Left kidney (tissue), 8 donors: ENCODE measurements at places on chromosomes 3 and 15. TPM values are rescaled to one million over a fixed set of nuclear protein-coding genes. Genes with fewer than 3 reads are reported as not detected.

CPN2 gene
- polyA plus RNA-seq: 0.80 TPM

NOX5 gene
- polyA plus RNA-seq: 1.5 TPM

NR1D2 gene
- 50.2 TPM for polyA plus RNA-seq

MAGI1 gene
- polyA plus RNA-seq: 32.7 TPM

ERICH6 gene
- 1.0 TPM for polyA plus RNA-seq

DPPA2 gene
- 1.0 TPM for polyA plus RNA-seq

CORO2B gene
- polyA plus RNA-seq: 23.0 TPM

DNA sequence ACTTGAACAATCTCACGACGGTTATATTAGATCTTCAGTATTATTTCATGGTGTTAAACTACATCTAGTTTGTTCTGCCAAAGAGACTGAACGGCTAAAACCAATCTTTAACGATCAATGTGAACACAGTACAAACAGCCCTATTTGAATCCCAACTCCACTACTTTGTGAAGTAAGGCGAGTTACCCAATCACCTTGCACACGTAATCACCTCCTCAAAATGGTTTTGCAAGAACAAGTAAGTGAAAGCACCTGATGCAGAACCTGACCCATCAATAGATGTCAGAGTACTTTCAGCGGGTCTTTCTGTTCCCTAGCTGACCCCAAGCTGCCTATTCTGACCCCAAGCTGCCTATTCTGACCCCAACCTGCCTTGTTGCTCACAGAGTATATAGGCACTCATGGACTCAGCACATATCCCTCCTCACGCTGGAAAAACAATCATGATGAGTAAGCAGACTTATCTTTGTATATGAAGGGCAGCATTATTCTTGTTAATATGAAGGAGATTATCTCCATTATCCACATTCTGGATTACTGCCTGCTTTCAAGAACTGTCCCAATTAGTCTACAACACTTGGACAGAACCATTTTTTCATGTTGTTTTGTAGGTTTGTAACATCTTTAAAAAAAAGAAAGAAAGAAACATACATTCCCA is 3.7 kb downstream of the KPNA1 start:
- no peak for DNase-seq

DNA sequence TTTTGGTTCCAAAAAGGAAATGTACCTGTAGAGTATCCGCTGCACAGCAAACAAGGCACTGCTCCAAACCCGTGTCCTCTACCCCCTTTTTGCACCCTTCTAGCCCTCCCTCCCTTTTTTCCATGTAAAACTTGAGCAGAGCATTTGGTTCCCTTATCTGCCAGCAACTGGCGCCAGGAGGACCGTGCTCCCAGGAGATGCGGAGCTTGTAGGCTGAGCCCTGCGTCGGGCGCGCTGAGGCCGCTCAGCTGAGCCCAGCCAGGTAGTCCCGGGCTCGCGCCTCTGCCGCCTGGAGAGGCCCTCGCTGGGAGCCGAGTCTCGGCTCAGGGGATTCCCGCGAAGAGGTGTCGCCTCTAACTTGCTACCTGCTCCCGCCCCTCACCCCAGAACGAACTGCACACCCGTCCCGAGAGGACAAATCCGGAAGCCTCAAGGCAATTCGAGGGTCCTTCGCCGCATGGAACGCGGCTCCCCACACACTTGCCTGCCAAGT is 575 bp downstream of the TRPM7 start:
- peak; percentile 46 for DNase-seq

GRCh38 chr3:137121704-137122314 is 164.0 kb downstream of the IL20RB start:
- peak; percentile 33 for DNase-seq

DNA sequence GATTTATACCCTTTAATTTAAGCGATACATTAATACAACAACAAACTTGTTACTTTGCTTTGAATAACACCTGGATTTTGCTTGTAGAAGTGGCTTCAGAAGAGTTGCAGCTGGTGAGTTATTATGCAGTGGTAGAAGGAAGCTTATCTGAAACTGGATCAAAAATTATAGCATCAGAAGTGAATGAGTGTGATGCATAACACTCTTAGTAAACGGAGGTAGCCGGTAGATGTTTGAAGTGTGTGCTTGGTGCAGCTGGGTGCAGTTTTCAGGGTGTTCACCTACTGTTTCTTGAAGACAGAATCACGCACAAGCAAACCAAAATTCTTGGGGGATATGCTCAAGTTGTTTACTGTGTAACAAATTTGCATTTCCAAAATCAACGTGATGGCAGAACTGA is 103.1 kb downstream of the MITF start:
- DNase-seq: no peak

DNA sequence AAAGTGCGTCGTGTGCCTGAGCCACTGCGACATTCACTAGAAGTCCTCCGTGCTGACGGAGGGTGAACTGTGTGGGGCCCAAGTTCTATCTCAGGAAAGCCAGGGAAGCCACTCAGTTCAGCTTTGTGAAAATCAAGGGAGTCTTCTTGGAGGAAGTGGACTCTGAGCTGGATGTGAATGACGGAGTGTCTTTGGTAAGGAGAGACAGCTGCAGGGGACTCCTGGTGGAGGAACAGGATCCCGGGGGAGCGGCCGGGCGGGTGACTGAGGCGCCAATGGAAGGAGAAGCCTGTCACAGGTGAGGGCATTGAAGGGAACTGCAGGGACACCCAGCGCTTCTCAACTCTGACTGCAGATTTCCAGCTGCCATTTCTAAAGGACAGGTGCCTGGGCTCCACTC is 75.6 kb downstream of the APBA2 start:
- DNase-seq: no peak

DNA sequence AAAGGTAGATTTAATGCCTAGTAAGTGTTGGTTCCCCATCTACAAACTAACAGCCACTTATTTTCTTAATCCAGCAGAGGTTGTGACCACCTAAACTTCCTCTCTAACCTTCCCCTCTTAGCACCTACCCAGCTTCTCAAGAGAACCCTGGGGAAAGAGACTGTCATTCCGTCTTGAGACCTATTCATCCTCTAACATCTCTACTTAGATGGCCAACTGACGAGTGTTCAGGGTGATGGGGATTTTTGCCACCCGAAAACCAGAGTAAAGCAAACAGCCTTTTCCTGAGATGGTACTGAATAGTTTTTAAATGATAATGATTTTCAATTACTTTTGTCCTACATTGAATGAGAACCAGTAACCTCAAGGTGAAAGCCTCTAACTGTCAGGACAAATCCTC is 9.3 kb upstream of the GBE1 start:
- DNase-seq: no peak

- no peak for DNase-seq
Observed at GRCh38 chr3:27591312-27592210, 107.4 kb upstream of the SLC4A7 start.

DNA sequence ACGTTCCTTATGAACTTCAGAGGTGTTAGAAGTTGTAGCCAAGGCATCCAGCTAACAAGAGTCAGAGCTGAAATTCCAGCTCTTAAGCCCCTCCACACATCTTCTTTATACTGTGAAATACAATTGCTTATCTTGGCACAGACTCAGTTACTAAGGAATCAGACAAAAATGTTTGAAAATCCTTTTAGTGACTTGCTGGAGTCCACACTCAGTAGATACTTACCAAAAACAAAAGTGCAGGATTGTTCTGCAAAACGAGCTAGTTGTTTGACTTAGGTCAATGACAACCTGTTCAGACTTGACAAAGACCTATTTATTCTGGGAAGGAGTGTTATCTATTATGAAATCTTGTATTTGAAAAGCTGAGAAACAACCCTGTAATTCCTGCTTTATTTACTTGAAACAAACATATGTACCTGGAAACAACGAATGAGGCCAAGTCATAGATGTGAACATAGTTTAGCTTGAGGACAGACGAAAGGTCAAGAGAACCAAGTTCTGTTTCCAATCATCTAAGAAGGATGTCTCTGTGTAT is 38.5 kb downstream of the B3GNT5 start:
- no peak for DNase-seq

DNA sequence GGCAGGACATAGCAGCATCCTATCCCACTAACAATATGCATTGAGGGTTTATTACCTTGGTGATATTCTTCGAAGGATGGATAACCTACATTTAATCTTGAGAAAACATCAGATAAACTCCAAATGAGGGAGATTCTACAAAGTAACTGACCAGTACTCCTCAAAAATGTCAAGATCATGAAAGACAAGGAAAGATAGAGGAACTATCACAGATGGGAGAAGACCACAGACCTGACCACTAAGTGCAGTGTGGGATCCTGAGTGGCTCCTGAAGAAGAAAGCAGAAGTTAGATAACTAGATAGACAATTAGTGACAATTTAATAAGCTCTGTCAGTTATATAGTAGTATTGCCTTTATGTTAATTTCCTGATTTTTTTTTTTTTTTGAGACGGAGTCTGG is 17.7 kb upstream of the CGNL1 start:
- DNase-seq: no peak

- no peak for DNase-seq
Observed at GRCh38 chr3:107629566-107629965, 106.8 kb downstream of the BBX start.

DNA sequence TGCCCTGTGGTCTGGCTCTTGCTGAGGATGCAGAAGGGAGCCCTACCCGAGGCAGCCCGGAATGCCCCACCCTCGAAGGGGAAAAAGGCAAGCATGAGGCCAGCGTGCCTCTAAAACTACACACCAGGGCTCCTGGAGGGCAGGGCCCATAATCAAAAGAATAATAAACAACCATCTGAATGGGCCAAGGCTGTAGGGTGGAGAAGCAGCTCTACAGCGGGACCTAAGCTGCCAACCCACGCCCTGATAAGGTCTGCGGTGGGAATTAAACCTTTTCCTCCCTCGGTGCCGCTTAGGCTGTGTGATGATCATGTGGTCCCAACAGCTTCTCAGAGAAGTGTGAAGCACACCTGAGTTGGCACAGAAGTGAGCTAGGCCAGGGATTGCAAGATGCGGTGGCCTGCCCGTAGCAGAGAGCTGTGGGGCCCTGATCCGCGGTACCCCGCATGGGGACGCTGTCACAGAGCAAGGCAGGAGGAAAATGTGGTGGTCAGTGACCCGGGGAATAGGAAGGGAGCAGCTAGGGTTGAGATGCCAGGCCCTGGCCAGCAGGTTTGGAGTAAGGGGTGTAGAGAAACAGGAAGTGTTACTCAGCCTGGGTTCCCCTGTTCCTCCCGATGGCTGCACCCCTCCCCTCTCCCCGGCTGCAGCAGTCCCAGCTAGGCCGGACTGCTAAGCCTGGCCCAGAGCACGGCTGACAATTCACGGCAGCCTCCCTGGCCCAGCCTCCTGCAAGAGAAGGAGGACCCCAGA is 1.1 kb upstream of the C15orf62 start:
- DNase-seq: no peak

DNA sequence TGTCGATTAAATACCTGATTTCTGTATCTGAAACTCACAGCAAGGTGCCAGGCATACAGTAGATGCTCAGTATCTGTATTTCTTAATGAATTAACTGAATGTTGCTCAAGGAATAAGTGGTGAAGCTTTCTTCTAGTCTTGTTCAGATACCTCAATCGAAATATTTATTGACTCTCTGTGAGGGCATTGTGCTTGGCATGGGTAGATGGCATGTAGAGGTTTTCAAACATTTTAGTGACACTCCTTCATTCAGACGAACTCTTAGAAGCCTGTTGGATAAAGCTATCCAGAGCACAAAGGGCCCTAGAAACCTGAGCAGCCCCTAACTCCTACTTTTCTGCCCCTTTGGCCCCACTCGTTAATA is 369 bp upstream of the SNX1 start:
- DNase-seq: no peak

DNA sequence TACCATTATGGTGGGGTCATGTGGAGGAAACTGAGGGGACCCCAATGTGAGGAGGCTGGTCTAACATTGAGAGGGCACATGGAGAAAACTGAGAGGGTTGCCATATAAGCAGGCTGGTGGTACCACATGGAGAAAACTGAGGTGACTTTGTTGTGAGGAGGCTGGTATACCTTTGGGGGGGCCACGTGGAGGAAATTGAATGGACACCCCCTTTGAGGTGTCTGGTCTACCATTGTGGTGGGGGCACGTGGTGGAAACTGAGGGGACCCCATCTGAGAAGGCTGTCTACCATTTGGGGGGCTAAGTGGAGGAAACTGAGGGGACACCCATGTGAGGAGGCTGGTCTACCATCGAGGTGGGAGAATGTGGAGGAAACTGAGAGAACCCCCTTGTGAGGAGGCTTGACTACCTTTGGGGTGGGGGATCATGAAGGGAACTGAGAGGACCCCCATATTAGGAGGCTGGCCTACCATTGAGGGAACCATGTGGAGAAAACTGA is 163.8 kb downstream of the FBLN2 start:
- no peak for DNase-seq

- no peak for DNase-seq
Observed at GRCh38 chr3:180888992-180889560, 23.4 kb upstream of the FXR1 start.

DNA sequence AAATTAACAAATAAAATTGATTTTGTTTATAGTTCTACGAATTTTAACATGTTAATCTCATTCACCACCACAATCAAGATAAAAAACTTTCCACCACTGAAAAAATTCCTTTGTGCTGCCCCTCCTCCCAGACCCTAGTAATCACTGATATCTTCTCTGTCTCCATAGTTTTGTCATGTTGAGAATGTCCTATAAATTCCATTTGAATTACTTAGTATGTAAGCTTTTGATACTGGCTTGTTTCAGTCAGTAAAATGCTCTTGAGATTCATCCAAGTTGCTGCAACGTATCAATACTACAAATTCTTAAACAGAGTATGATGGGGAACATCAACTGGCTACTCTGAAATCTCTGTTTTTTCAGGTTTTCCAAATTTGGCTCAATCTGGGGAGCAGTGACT is 129.6 kb downstream of the CTNNB1 start:
- no peak for DNase-seq

DNA sequence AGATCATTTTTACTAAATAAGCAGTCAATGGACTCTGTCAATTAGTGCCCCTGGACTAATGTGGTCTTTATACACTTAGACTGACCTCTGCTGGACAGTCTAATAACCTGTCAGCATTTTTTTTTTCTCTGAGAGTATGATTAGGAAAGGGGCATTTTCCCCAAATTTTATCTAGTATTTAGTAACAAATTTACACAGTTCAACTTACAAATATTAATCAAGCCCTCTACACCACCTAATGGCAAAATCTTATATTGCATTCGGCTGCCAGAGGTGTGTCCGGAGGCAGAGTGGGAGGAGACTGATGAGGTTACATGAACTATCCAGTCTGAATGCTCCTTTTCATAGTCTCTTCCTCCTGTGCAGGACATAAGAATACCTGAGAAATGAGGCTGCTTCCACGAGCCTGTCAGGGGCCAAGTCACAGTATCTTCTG is 36.0 kb upstream of the COLQ start:
- peak; percentile 38 for DNase-seq

DNA sequence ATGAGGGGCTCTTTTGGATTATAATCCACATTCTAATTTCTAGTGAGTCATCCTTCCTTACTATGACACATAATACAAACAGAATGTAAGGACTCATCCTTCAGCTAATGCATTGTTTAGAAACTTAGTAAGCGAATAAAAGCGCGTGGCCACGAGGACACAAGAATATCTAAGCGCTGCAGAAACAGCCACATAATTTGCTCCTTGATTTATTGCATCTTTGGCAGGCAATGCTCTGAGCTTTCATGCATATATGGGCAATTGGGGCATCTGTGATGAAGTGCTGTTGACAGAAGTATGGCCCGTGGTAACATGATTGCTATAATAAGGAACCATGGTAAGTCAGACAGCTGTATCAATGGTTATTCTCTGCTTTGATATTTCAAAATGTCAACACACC is 191.3 kb upstream of the ZNF385D start:
- no peak for DNase-seq
